Cortex of kidney (tissue), 1 donor: ENCODE measurements at places on chromosomes 7 and 10.

DNA sequence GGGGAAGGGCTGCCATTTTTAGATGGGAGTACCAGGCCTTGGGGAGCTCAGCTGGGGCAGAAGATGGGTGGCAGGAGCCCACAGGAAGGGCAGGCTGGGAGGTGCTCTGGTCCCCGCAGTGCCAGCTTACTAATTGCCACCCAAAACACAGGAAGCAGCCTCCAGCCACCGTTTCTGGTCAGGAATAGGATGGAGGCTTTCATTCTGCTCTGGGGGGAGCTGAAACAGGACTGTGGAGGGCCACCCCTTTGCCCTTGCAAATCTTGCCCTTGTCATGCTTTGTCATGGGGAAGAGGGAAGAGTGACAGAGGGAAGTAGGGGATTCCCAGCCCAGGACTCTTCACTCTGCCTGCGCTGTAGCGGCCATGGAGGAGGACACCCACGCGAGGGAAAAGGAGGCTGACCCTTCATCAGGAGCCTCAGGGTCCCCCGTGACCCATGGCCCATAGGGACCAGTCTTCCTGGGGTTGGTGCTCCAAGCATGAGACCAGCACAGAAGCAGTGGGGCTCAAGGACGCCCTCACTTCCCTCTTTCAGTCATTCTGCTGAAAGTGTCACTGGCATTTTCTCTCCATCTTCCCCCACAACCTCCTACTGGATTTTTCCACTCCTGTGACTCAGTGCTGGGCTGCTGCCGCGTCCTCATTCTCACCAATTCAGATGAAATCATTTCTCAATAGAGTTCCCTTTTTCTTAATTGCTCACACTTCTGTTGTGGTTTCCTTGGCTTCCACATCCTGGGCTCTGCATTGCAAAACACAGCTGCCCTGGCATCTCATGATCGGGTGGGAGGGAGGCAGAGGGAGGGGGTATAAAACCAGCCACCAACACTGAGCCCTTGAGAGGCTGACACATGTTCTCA, 61.9 kb downstream of the MKI67 start:
- DNase-seq, result no peak

- no peak for DNase-seq
Measured at GRCh38 chr10:21649454-21649872, 115.4 kb downstream of the MLLT10 start.

DNA sequence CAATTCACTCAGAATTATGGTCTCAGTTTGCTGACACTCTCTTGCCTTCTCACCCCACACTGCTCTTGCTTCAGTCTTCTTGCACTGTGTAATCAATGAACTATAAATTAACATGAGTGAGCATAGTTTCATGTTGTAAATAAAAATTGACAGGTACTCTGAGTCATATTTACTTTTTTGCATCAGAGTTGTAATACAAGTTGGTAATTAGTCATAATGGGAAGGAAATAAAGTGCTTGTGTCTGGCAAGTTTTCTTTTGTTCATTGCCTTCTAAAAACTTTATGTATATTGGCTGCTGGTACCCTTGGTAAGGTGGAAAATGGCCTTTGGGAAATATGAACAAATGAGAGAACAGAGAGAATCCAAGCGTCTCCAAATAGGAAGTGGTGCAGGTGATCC, 169.3 kb upstream of the MAGI2 start:
- no peak for DNase-seq

- DNase-seq, result no peak
Measured at GRCh38 chr7:105840981-105841749, 35.2 kb downstream of the ATXN7L1 start.

DNA sequence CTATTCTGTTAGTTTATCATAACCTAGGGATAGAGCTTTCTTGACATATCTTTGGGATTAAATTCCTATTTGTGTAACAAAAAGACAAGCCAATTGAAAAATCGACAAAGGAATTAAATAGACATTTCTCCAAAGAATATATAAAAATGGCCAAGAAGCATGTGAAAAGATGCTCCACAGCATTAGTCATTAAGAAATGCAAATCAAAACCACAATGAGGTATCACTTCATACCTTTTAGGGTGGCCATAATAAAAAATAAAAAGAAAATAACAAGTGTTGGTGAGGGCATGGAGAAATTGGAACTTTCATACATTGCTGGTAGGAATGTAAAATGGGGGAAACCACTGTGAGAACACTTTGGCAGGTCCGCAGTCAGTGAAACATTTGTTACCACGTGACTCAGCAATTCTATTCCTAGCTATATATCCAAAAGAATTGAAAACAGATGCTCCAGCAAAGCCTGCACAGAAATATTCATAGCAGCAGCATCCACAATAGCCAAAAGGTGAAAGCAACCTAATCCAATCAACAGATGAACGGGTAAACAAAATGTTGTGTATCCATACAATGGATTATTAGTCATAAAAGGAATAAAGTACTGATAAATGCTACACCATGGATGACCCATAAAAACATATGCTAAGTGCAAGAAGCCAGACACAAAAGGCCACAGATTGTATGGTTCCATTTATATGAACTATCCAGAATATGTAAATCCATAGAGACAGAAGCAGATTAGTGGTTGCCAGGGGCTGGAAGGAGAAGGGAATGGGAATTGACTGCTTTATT, 20.5 kb downstream of the SPAG6 start:
- DNase-seq, result no peak

DNA sequence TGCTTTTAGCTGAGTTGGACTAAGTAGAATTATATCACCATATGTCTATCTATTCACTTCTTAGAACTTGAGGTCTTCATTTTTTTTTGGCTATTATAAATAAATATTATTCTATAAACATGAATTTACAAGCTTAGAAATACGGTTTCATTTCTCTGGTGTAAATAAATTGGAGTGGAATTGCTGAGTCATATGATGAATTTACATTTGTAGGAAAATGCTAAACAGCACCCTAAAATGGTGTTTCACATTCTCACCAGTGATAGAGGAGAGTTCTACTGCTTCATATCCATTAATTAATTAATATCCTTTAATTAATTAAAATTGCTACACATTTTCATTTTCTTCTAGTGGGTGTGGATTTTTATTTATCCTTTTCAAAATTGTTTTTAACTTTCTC, 318.3 kb downstream of the MDFIC start:
- no peak for DNase-seq

- no peak for DNase-seq
Measured at GRCh38 chr10:54613162-54613561, 187.9 kb downstream of the PCDH15 start.

DNA sequence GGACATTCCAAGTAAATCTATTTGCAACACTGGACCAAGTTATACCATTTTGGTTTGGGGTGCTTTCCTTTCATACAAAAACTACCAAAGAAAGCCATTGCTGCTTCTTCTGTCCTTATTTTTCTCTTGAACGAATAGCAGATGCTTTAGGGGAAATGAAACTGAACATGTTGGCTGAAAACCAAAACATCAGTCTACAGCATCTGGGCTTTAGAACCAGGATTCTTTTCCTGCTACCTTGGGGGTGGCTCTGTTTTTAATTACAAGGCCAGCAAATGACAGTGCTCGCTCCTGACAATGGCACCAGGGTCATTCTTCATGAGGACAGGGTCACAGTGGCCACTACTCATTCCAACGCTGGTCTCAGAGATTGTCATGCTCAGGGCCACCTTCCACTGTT, 80.3 kb downstream of the WDR11 start:
- DNase-seq, result no peak

- no peak for DNase-seq
Measured at GRCh38 chr10:62244785-62245467, 23.7 kb downstream of the RTKN2 start.

DNA sequence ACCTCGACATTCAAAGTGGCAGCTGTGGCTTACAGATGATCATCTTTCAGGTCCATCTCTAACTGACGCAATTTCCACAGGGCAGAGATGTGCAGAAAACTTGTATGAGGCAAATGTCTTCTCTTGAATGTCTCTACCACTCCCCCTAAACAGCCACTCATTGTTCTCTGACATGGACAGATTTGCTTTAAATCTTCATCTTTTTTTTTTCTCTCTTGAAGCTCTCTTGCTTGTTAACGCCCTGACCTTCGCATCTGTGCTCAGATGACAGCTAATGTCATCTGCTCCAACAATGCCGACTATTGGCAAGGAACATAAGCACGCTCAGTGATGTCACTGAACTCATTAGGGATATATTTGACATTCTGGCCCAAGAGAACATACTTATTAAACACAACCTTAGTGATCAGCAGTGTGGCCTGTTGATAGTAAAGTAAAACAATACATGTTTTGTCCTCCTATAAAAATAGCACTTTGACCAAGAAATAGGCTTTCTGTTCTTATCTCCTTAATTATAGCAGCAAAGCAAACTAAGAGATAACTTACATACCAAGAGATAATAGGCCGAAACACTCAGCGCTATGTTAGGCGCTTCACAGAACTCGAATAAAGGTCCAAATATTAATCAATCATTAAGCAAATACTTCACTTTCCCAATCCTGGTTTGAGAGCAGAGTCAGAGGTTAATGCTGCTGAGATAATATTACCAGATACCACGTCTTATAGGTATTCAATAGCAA, 583.5 kb downstream of the PARD3 start:
- DNase-seq, result no peak

DNA sequence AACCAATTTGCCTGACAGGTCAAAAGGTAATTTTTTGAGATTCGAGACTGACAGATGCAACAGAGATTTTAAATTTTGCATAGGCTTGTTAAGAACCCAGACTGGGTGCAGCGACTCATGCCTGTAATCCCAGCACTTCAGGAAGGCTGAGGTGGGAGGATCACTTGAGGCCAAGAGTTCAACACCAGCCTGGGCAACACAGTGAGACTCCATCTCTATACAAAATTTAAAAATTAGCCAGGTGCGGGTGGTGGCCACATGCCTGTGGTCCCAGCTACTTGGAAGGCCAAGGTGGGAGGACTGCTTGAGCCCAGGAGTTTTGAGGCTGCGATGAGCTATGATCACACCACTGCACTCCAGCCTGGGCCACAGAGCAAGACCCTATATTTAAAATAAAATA, 34.6 kb downstream of the AMZ1 start:
- no peak for DNase-seq

DNA sequence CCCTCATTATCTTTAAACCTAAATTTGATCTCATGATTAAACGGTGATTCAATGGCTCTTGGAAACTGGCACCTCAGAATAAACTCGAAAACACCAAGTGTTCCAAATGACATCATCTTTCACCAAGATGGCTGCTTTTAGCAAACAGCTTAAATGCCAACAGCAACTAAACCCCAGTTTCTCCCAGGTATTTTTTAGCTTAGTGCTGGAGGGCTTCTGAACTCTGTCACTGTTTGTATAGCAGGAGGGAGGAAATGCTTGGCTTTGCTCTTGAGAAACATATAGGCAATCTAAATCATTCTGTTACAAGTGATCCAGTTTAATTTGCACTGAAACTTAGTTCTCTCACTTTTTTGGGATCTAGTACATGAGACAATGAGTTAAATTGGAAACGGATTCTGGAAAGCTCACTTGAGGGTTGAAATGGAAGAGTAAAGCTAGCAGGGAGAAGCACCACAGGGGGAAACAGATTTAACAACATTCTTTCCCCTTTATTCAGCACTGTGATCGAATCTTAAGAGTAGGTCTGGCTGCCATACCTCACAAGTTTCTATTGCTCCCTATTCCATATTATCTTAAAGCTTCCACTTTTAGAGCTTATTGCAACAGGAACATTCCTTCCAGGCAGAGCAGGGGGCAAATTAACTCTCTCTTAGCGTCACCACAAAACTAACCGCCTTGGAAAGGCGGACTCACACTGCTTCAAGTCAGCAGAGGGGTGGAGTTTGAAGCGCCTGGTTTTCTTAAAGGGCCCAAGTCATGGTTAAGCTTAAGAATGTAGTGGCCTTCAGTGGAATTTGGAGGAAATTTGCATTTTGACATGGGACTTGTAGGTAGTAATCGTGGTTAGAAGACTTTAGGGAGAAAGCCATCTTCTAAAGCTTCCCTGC, 1.8 kb upstream of the CCDC6 start:
- no peak for DNase-seq

DNA sequence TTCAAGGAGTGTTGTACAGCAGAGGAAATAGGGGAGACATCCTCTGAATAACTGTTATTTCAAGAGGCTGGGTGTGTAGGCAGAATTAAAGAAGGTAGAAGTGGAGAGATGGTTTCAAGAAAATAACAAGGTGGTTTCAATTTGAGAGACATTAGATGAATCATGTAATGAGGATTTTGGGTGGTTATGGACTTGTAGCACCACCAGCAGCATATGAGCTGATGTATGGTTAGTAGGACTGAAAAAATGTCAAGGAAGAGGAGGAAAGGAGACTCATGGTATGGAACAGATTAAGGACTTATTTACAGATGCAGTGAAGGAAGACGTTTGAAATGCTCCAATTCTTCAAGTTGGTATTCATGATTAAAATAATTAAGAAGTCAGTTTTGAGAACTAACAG, 166.2 kb downstream of the EXOC4 start:
- DNase-seq, result no peak

DNA sequence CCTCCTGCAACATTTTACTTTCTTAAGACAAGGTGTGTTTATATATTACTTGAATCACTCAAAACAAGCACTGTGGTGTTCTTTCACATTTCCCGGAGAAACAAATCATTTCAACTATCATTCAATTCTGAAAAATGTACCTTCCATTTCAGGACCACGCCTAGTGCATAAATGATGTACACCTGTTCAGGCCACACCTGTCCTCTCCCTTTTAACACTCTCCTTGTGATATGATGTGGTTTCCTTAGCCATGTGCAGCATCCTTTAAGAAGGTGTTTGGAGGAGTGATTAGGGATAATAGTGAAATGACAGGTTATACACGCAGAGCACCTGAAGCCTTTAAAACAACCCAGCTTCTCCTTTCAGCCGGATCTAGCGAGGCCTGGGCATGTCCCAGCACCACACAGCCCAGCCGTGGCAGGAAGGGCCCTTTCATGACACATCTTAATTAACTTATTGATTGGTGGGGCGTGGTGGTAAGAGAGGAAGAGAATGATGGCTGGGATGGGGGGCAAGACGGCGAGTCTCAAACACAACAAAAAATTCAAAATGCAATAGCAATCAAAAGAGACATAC, 26.9 kb downstream of the ABLIM1 start:
- DNase-seq, result no peak

DNA sequence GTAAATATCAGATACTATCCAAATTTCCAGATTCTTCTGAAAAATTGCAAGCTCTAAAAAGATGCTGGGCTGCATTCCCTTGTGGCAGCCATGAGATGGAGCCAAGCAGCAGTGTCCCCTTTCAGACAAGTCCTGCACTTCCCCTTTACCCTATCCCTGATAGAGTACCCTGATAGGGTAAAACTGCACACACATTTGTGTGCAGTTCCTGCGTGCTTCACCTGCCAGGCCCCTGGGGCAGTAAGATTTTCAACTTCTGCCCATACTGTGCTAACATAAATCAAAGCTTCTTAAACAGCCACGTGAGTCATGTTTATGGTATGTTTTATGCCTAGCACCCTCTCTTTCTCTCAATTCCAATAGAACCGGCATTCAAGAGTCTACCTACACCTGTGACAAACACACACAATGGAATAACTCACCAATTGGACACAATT, 52.2 kb downstream of the IFIT5 start:
- no peak for DNase-seq

- no peak for DNase-seq
Measured at GRCh38 chr10:31129271-31129670, 97.6 kb upstream of the ZNF438 start.
